Spleen (tissue), 13 donors: ENCODE measurements at places on chromosomes 3 and 15. TPM values are rescaled to one million over a fixed set of nuclear protein-coding genes. Genes with fewer than 3 reads are reported as not detected.

- no peaks in the 10 kb centered on the region for H3K36me3 ChIP-seq
- peaks cover 23% of the 10 kb centered on the region for H3K4me1 ChIP-seq
- no peak for DNase-seq
- H3K4me3 ChIP-seq = no peak overlapping the region
These were observed 233.4 kb upstream of the TBL1XR1 start for GRCh38 chr3:177430653-177431052.

DNA sequence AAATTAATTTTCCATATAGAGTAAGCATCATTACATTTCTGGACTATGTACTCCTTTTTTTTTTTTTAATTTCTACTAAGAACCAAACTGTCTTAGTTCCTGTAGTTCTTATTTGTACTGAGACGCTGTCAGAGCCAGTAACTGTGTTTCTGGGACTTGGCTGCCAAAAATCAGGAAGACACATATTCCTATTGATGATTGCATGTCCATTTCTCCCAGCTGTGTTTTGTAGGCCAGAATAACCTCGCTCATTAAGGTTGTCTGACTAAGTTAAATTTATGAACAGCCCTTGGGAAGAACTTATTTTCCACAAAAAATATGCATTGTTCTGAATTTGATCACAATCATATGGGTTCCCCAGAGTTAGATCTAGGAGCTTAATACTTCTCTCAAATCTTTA lies 29.5 kb downstream of the PLSCR5 start:
- no peak overlapping the region for H3K27ac ChIP-seq
- no peaks in the 10 kb centered on the region for H3K36me3 ChIP-seq
- H3K27me3 ChIP-seq = no peaks in the 10 kb centered on the region
- DNase-seq = no peak
- H3K4me1 ChIP-seq = no peaks in the 10 kb centered on the region

Gene NOX5
- polyA plus RNA-seq = 6.7 TPM

GRCh38 chr15:101724675-101725005 lies 367 bp upstream of the TARS3 start:
- peak overlapping the region; percentile 90 for H3K27ac ChIP-seq
- peaks cover 22% of the 10 kb centered on the region for H3K36me3 ChIP-seq
- no peak overlapping the region for H3K4me3 ChIP-seq
- no peak for DNase-seq
- H3K27me3 ChIP-seq = no peaks in the 10 kb centered on the region
- peaks cover 17% of the 10 kb centered on the region for H3K4me1 ChIP-seq

DNA sequence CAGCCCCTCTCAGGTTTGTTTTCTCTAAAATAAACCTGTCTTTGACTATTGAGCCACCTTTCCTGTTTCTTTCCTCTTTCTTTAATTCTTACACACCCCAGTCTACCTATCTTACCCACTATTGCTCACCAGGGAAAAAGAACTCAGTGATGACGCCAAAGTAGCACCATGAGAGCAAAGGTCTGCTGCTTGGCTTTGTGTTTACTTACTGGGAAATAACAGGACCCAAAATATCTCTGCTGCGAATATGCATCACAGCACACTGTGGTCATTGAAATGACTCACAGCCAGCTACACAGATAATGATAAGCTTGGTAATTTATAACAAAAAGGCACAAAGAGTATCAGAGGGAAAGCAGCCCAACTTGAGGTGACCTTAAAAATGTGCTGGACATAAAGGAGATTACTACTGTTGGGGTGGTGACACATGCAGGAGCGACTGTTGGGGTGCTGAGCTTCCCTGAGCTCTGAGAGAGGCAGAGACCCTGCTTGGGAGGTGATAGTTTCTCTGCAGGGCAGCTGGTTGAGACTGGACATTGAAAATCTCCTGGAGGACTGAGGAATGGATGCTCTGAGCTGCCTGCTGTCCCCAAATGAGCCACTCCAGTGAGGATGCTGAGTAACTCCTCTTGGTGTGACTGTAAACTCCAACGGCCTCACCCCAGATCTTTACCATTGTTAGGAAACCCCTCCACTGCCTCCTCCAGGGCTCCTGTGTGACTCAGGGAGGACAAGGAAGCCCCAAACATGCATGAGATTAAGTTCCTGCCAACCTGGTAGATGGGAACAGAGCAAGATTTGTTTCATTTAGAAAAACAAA lies 14.5 kb downstream of the EFCAB12 start:
- H3K27me3 ChIP-seq = no peaks in the 10 kb centered on the region
- no peak overlapping the region for H3K27ac ChIP-seq
- no peaks in the 10 kb centered on the region for H3K4me1 ChIP-seq
